Posterior vena cava (tissue), 2 donors: ENCODE measurements at places on chromosomes 6 and 20.

DNA sequence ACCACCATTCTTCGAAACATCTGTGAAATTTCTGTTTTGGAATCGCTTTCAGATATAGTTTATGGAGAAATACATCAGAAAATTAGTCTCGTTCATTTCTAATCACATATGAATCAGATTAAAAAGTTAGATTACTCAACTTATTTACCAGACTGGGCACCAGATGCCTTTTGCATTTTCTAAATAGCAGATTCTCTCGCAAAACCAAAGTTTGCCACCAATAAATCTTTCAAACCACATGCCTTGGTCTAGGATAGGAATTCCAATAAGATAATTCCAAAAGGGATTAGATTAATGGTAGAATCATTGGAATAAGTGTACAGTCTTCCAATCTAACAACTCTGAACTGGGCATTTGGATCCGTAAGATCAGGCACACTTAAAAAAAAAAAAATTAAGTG is 160.4 kb upstream of the TAB2 start:
- DNase-seq, result no peak

DNA sequence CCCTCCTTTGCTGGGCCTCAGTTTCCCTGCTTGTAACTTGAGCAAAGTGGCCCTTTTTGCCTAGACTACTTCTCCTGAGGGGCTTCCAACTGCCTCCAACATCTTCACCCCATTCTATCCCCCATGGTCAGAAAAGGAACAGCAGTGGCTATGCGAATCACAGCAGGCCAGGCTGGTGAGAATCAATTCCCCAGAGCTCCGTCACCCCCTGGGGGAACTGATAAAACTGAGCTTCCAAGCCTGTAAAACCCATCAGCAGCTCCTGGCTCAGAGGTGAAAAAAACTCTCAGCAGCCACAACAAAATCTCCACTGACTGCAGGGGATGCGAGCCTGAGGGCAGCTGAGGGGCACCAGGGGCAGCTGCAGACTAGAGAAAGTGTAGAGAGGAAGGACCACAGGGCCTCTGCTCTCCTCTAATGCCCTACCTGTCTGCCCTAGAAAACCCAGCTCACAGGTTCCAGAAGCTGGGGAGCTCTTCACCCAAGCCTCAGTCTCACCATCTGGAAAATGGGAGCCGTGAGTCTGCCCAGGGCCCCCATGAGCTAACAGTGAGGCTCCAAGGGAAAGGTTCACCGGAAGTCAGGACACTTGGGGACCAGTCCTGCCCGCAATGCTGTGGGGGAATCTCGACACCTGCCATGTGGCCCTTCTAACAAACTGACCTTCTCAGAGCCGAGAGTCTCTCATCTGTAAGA is 120.6 kb downstream of the GRM4 start:
- DNase-seq, result no peak

- DNase-seq, result no peak
Observed at GRCh38 chr6:139407718-139408222, 33.3 kb upstream of the CITED2 start.

GRCh38 chr6:41717392-41717736 is 18.0 kb downstream of the TFEB start:
- no peak for DNase-seq

- peak; percentile 100 for DNase-seq
Observed at GRCh38 chr20:33489495-33490022, 337 bp upstream of the CBFA2T2 start.

DNA sequence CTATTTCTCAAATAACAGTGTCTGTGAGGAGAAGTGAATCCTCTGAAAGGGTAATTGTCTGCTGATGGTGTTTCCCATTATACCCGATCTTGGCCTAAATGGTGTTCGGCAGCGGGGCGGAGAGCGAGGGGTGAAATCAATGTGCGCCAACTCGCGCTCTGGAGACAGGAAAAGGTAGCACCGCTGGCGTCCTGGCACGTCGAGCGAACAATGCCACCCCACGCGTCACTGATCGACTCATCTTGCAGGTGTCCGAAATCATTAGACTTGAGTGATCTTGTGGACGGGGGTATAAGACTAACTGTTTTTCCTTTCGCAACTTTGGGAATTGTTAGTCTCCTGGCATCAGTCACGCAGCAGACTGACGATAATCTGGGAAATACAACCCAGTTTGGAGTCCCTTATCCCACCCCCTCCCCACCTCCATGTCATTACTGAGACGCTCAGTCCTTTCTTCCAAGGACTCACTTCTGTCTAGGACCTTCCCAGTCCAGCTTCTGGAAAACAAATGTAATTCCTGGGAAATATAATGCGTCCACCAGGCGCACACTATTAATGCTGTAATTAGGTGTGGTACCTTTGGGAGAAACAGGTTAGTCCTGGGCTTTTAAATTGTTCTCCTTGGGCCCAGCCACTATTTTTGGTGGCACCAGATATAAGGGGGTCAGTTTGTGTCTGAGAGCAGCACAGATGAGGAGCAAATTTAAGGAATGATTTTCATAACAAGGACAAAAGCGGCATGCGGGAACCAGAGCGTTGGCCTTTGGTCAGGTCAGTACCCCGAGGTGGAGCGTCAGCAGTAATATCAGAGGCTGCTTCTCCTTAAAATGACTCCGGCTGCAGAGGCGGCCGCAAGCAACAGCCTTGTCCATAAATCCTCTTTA is 2.3 kb downstream of the LINC00237 start:
- no peak for DNase-seq

DNA sequence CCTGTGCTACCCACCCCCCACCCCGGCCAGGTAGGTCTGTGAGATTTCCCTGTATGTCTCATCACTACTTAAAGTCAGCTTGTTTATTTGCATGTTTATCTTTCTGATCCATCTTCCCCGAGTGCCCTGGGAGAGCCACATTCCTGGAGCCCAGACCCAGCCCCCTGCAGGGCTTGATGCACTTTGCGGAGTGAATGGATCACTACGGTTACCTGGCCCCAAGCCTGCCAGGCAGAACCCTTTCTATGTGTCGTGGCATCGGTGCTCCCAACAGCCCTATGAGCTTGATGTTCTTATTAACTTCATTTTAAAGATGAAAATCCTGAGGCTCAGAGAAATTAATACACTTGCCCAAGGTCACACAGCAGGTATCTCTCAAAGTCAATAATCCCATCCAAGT is 13.6 kb upstream of the SLCO4A1 start:
- DNase-seq, result no peak

DNA sequence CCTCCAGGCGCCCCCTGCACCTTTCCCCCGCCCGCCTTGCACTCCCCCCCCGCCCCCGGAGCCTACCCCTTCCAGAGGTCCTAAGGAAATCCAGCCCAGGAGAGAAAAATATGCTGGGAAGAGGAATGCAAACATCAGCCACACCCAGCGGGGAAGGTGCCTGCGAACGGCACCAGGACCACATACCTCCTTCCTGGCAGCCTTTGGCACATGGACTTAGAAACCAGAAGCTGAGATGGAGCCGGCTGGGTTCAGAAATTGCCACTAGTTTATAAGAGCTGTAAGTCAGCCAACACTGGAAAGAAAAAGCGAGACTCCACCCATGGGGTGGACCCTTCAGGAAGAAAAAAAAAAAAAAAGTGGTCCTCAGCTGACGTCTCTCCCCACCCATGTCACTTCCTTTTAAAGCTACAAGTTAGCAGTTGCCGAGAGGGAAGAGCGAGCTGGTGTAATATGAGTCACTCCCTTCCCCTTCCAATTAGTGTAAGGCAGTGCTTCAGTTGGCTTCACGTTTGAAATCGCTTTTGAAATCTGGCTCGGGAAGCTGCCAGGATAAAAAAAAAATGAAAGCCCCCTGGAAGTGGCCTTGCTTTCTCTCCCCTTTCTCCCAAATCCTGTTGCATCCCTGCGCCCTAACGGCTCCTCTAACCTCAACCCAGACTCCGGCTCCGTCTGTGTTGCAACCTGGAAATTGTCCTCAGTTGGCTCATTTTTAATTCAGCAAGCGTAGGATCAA is at the start of gene AGPAT4:
Gene AGPAT4, minus strand, starts transcription at position 310 of the 736 bp plus-strand sequence. CDS start 41,848 bp downstream, outside the sequence.
- no peak for DNase-seq

- no peak for DNase-seq
Observed at GRCh38 chr6:88454658-88455057, 288.5 kb upstream of the CNR1 start.

GRCh38 chr6:139784222-139784769 is 409.8 kb upstream of the CITED2 start:
- DNase-seq, result no peak

DNA sequence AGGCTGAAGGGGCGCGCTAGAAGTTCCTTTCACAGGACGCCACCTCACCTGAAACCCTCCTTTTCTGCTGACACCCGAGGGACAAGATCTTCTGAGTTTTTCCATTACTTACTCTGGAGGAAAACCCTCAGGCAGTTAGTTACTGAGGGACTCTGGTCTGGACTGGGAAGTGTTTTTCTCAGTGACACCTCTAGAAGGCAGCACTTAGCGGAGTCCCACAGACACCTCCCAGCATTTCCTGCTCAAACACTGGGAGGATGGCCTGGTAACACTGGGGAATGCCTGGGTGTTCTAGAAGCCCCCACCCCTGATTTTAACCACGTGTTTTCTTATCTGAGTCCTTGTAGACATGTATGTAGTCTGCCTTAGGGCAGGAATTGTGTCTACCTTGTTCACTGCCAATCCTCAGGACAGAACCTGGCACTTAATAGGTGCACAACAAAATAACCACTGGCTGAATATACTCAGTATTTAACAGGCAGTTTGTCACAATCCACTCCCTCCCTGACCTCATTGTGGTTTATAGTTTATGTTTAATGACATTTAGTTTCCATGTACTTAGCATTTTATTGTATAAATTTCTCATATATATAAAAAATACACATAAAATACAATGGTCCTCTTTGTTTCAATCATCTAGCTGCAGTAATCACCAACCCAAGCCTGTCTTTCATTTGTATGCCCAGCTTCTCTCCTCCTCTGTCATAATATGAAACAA is 4.8 kb downstream of the GSTA3 start:
- DNase-seq, result no peak

- DNase-seq, result no peak
Observed at GRCh38 chr6:139736325-139736906, 362.0 kb upstream of the CITED2 start.

- no peak for DNase-seq
Observed at GRCh38 chr6:40256831-40257230, 322.6 kb upstream of the MOCS1 start.

DNA sequence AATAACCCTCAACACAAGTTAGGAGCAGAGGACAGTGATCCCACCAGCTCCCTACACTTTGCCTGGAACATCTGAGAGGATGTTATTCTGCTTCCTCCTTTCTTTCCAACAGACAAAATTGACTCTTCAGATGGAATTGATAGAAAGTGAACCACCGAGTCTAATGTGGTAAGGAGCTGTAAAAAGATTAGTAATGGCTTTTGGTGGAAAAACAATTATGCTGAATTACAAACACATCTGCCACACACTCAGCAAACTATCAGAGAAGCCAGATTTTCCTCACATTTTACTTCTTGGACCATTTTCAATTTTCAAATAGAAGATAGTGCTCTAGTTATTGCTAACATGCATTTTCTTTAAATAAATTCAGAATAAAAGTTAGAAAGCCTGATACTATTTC is 171.8 kb upstream of the COL21A1 start:
- no peak for DNase-seq

- DNase-seq, result no peak
Observed at GRCh38 chr6:134323294-134323693, 5.4 kb upstream of the SGK1 start.

GRCh38 chr20:40718982-40719729 is 30.1 kb upstream of the MAFB start:
- DNase-seq, result no peak

DNA sequence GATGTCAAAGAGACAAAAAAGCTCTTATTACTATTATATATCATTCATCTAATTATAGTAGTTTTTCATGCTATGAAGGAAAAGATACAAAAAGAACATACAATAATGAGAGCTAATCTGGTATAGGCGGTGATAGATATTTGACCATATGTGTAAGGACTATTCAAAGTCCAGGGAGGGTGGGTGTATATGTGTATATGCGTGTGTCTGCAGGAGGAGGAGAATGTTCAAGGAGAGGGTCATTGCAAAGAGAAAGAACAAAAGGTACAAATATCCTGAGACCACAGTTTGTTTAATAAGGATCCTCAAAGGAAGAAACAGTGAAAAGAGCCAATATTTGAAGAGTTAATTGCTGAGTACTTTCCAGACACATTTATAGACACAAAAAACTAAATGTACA is 1288.6 kb upstream of the CITED2 start:
- no peak for DNase-seq

- DNase-seq, result no peak
Observed at GRCh38 chr6:83086751-83087150, 19.3 kb downstream of the DOP1A start.

- no peak for DNase-seq
Observed at GRCh38 chr20:48680650-48681049, 147.1 kb downstream of the PREX1 start.

DNA sequence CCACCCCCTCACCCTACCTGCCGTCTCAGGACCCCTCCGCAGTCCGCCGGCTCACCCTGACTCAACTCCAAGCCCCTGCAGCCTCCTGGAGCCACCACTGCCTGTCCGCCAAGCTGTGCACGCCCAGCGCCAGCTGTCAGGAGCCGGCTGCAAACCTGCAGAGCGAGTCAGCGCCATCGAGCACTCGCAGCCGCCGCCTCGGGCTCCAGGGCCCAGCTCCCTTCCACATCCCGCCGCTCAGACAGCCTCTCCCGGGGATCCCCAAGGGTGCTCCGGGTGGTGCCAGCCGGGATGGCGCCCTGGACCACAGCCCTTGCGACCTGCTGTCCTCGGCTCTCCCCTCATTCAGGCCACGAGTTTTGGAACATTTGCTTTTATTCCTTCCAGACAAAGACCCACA is 4.3 kb downstream of the TNNC2 start:
- no peak for DNase-seq
